RPMI7951 (cell line): ENCODE measurements at places on chromosomes 2 and 18. TPM values are rescaled to one million over a fixed set of nuclear protein-coding genes. Genes with fewer than 3 reads are reported as not detected.

Gene PLEKHA3
- total RNA-seq: 6.5 and 6.8 TPM in 2 replicates

Gene DOK6
- total RNA-seq: not detected in 2 replicates

GRCh38 chr2:182193291-182193690 is 207.6 kb downstream of the PPP1R1C start:
- DNase-seq: no peak

GRCh38 chr2:237538901-237539300 is 27.5 kb upstream of the PRLH start:
- no peak for DNase-seq

DNA sequence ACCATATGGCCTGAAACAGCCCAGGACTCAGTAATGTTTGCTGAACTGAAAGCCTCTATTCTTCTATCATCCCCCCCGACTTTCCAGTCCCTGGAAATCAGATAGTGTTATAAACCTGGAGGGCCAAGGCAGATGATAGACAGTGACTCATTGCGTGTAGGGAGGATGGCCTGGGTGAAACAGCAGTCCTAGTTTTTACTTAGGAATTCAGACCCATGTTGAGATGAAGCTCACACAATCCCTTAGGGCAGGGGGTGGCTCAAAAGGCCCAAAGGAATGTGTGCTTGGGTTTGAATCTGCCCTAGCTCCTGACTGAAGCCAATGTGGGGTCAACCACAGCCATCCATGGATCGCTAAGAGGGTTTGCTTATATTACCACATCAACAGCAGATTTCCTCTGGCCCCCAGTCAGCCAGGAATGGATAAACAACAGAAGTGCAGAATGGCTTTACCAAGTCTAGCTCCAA is 43.9 kb upstream of the STPG4 start:
- DNase-seq: peak; percentile 100

- peak; percentile 10 for DNase-seq
Observed at GRCh38 chr2:170530284-170530745, 184.8 kb upstream of the SP5 start.

DNA sequence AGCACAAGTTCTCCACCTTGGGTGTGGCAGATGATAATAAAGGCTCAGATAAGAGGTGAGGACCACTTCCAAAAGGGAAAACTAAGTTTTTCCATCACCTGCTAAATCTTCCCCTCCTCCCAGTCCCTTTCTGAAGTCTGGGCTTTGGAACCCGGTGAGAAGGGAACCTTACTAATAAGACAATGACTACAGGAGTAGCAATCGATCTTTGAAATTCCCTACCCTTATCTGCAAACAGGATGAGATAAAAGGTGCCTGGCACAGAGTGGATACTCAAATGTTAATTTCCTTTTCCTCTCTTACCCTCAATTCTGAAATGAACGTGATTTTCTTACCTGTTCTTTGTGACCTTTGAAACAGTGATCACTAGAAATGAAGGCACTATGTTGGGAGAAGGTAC is 69.7 kb upstream of the NARS1 start:
- no peak for DNase-seq
